ENCODE measurements at places on chromosomes 4 and X.

GRCh38 chr4:19683426-19683825, 568.3 kb upstream of the SLIT2 start:
- no peak for DNase-seq

GRCh38 chr4:81495345-81495744, 23.6 kb upstream of the RASGEF1B start:
- DNase-seq, result no peak

- DNase-seq, result no peak
Observed at GRCh38 chr4:152344001-152344400, 191.9 kb downstream of the FBXW7 start.

- DNase-seq, result no peak
Observed at GRCh38 chr4:11299016-11299415, 129.7 kb downstream of the HS3ST1 start.

DNA sequence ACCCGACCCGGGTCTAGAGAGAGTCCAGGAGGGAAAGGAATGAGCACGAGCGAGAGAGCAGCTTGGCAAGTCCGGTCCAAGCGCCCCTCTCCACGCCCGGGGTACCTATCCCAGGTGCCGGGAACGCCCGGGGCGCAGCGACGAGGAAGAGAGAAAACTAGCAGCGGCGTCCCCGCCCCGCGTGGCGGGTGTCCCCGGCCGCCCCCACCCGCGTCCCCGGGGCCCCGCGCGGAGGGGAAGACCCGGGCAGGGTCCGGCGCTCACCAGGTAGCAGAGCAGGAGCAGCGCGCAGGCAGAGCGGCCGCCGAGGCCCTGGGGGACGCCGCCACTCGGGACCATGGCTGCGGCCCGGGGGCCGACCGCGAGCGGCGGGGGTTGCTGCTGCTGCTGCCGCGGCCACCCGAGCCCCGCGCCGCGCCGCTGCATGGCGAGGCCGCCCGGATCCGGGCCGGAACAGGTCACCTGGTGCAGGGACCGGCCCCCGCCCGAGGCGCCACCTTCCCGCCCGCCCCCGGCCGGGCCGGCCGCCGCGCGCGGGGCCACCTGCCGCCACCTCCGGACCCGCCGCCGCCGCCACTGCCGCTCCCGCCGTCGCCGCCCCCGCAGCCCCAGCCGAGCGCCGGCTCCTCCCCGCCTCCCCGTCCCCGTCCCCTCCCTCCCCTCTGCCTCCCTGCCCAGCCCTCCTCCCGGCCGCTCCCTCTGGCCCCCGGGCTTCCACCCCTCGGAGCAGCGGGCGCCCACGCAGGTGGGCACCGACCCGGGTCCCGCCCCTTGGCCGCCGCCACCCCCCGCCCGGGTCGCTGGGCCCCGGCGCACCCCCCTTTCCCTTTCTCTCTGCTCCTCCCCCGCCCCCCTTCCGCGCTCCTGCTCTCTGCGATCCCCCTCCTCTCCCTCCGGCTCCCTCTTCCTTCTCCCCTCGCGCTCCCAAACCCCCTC, at the start of gene SEL1L3:
SEL1L3 (minus strand) TSS at position 578 of the 936 bp plus-strand sequence; CDS start at position 426, 152 bp downstream.
- peak; percentile 40 for DNase-seq

- no peak for DNase-seq
Observed at GRCh38 chr4:21529214-21529613, 419.4 kb downstream of the KCNIP4 start.

DNA sequence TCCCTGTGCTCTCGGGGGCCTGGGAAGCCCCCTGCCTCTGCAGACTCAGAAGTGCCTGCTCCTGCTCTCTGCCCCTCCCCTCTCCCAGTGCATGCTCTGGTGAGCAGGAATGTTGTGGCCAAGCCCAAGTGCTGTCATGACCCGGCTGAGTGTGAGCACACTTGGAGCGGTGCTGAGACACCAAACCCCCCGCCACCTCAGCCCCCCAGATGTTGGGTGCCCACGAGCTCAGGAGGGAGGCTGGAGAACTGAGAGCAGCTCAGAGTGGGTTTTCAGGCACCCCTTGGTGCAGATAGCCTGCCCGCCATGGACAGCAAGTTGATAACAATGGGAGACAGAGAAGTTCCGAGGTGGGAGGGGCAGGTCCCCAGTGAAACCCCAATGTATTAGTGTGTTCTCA, 477.4 kb downstream of the ACTRT1 start:
- DNase-seq, result no peak

GRCh38 chr4:167274351-167274750, 40.1 kb upstream of the SPOCK3 start:
- no peak for DNase-seq

- DNase-seq, result no peak
Observed at GRCh38 chr4:37101686-37102085, 142.9 kb upstream of the NWD2 start.

DNA sequence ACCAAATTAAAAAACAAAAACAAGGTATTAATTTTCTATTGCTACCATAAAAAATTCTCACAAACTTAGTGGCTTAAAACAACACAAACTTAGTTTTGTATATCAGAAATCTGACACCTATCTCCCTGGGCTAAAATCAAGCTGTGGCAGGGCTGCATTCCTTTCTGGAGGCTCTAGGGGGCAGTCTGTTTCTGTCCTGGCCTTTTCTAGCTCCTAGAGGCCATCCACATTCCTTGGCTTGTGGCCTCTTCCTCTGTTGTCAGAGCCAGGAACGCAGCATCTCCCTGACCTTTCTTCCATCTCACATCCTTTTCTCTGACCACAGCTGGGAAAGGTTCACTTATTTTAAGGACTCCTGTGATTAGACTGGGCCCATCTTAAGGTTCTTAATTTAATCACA, 38.9 kb upstream of the TLR2 start:
- DNase-seq, result no peak

DNA sequence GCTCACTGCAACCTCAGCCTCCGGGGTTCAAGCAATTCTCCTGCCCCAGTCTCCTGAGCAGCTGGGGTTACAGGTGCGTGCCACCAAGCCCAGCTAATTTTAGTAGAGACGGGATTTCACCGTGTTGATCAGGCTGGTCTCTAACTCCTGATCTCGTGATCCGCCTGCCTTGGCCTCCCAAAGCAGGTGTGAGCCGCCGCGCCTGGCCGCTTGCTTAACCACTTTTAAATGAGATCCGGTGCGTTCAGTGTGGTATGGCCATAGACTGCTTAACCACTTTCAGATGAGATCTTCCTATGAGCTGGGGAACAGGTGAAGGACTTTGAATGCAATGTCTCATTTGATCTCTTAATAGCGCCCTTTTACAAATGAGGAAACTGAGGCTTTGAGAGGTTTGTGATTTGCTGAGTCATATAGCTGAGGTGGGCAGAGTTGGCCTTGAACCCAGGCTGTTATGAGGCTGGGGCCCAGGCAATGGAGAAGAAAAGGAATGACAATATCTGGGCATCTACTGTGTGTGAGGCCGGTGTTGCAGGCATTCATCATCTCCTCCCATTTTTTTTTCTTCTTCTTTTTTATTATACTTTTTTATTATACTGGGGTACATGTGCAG, 41.9 kb upstream of the NSG1 start:
- DNase-seq, result no peak

DNA sequence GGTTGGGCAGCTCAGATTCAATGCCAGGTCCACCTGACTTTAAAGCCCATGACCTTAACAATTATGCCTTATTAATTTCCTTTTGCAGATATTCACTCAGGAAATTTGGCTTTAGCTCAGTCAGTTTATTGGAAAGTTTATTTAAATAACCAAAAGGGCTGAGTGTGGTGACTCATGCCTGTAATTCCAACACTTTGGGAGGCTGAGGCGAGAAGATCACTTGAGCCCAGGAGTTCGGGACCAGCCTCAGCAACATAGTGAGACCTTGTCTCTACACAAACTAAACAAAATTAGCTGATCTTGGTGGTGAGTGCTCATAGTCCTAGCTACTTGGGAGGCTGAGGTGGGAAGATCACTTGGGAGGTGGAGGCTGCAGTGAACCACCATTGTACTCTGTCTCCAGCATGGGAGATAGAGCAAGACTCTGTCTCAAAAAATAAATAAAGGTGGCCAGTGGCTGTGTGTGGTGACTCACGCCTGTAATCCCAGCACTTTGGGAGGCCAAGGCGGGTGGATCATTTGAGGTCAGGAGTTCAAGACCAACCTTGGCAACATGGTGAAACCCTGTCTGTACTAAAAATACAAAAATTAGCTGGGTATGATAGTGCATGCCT, 43.3 kb downstream of the RHOH start:
- DNase-seq, result no peak

DNA sequence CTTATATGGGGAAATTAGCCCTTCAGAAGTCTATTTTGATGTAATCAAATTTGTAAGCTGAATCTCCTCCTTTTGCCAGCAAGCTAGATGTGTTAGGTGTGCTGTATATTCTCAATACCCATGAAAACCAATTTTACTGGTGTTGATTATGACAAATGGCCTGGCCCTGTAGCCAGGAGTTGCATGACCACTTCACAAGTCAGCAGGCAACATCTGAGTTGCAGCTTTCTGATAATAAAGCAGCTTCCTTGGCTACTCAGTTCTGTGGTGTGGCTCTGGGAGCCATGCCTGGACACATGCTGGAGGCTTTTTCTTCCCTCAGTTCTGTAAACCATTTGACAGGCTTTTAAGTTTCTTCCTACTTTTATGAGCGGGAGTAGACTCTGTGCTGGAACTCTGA, 154.1 kb upstream of the CXCL13 start:
- no peak for DNase-seq

GRCh38 chr4:89284020-89284424, 23.6 kb downstream of the GPRIN3 start:
- peak; percentile 93 for DNase-seq

GRCh38 chrX:12396584-12396983, 258.3 kb downstream of the FRMPD4 start:
- DNase-seq, result no peak

DNA sequence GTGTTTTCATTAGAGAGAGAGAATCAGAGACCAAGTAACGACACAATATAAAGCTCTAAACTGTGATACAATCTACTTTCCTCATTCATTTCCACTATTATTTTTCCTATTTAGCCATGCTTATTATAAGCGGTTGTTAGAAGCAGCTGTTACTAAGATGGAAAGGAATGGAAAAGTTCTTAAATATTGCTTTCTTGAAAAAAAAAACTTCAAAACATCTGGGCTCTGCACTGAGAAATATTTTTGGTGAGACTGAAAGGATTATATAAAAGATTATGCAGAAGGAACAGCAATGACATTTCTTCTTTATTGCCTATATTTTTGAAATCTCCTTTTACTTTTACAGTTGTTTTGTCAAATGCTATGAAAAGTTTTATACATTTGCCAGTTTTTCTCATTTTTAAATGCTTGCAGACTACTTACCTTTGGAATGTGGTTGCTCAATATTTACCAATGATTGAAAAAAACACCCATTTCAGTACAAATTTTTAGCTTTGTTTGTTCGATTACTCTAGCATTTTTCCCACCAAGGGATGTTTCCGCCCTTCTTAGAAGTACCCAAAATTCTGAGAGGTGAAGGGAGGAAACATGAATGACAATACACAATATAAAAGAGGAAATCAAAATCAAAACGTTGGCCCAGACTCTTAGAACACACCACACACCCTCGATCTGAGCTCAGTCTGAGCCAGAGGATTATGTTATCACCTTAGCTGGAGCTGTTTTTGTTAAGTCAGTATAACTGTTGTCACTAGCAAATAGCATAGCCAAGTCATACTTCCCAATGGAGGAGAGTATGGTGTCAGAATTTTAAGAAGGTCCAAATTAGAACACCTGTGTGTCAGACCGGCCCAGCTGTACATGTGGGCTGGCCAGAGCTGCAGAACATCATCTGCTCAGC, 18.4 kb downstream of the DKK2 start:
- DNase-seq, result no peak

DNA sequence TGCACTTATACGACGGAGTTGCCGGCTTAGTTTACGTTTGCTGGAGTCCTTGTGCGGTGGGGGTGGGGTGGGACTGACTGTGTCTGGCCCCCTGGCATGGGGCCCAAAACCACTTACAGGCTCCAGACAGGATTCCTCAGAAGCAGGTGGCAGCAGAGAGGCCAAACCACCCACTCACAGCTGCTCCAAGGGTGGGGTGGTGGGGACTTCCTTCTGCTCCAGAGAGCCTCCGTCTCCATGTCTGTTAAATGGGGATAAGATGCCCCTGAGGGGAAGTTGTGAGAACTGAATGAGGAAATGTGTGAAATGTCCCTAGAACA, 36.7 kb downstream of the PSAPL1 start:
- DNase-seq, result no peak

DNA sequence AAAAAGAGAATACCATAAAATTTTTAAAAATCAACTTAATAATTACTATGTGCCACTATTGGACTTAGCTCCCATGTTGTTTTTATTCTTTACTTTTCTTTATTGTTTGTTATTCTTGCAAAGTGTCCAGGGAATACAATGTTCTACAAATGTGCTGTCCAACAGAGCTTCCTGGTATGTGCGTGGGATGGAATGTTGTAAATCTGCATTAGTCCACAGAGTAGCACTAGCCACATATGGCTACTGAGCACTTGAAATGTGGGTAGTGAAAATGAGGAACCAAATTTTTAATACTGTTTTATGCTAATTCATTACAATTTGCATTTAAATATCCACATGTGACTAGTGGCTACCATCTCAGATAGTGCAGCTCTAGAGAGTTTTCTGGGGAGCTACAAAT, 14.3 kb upstream of the CORIN start:
- DNase-seq, result no peak

- no peak for DNase-seq
Observed at GRCh38 chrX:56947699-56948098, 47.6 kb downstream of the SPIN3 start.

DNA sequence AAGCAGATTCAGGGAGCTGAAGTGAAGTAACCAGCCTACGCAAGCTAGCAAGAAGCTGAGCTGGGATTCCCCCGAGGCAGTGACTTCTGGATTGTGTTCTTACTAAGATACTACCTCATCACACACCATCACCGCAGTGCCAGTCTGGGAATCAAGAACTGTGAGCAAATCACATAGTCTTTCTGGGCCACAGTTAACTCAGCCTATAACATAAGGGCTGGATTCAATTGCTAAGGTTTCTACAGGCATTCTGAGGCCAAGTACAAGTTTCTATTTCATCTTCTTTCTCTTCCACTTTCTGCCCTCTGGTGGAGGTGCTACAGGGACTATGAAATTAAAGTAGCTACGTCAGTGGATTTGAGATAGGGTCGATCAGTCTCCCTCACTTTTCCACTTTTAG, 1.4 kb upstream of the CORIN start:
- peak; percentile 31 for DNase-seq

GRCh38 chrX:94830717-94831116, 1156.7 kb downstream of the FAM133A start:
- DNase-seq, result no peak

DNA sequence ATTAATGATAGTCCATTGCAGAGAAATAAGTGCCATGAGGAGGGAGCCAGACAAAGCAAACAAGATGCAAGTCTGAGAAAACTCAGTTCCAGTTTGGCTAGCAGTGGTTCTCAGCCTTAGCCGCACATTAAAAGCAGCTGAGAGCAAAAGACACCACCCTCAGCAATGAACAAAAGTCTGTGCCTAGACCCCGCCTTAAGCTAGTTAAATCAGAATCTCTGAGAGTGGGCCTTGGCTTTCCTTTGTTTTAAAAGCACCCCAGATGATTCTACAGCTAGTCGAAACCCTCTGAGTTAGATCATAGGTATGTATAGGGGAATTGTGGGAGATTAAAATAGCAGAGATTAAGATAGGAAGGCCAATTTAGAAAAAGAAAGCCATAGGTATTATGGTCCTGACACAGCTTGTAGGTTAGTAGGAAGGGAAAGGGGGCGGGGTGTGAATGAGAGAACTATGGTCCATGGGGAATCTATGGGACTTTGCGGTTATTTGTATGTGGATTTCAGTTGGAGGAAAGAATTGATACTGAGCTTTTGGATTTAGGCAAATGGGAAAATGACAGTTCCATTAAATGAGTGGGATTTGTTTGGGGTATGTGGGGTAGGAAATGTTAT, 12.0 kb downstream of the SPRY1 start:
- DNase-seq, result peak; percentile 90

Data from cerebellar cortex (tissue), 1 donor.